ENCODE measurements at places on chromosomes 2 and 18. TPM values are rescaled to one million over a fixed set of nuclear protein-coding genes. Genes with fewer than 3 reads are reported as not detected.

Gene ABCG5
- not detected for total RNA-seq

DNA sequence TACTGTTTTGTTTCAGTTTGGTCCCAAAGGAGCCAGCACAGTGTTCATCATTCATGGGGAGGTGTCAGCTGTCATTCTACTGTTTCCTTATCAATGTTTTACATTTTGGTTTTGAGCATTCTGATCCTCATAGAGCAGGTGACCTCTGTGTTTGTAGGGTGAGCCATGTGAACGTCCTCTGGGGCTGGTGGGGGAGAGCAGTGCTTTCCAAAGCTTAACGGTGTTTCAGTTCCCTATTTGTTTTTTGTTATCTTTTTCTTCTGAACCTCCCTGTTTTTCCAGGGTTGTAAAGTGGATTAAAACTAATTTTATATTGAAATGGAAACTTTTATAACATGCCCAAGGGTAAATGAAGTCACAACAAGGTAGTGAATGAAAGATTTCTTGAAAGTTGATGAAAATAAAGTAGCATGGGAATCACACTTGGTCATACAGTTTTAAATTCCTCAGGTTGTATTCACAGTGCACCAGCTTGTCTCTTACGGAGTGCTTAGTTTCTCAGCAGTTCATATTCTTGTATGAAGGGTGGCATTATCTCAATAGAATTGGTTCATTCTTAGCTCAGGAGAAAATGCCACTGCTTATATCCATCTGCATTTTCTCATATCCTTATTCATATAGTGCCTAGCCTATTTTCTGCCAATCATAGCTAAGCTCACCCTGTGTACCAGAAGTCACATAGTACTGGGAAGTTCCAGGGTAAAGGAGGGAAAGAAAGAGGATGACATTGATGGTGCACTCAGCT, 54.5 kb downstream of the MAP4K4 start:
- H3K4me3 ChIP-seq: no peak overlapping the region
- no peaks in the 10 kb centered on the region for H3K27me3 ChIP-seq
- H3K4me1 ChIP-seq: peaks cover 39% of the 10 kb centered on the region
- H3K27ac ChIP-seq: no peak overlapping the region

DNA sequence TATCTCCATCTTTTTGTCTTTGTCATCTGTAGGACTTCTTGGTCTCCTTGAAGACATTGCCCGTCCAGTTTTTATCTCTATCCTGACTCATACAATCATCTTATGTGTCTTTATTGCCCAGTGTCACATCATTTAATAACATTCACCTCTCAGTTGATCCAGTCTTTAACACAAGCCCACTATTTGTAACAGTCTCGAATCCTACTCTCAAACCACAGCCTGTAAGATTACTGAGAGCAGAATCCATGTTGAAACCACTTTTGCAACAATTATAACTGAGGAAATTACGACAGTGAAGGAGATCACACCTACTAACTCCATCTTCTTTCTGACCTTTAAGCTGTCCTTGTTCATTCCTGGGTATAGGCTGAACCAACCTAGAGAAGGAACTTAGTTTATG, 1206.0 kb upstream of the ZEB2 start:
- H3K36me3 ChIP-seq: no peaks in the 10 kb centered on the region
- no peak overlapping the region for H3K4me3 ChIP-seq
- DNase-seq: no peak
- H3K27ac ChIP-seq: no peak overlapping the region

DNA sequence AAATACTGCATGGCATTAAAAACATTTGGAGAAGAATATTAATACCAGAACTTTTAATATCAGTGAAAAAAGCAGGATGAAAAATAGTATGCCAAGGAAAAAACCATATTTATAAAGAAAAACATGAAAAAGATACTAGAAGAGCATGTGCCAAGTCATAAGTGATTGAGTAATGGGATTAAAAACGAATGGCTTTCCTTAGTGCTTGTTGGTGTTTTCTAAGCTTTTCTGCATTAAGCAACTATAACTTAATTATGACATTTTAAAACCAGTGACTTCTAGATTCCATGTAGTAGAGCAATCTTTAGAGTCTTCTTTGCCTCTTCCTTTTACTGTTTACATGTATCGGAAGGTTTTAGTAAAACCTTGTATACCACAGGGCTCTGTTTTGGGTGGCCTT, 6.6 kb downstream of the MAPRE3 start:
- no peaks in the 10 kb centered on the region for H3K36me3 ChIP-seq
- H3K27ac ChIP-seq: no peak overlapping the region
- peaks cover 6% of the 10 kb centered on the region for H3K27me3 ChIP-seq
- H3K4me3 ChIP-seq: no peak overlapping the region
- no peaks in the 10 kb centered on the region for H3K4me1 ChIP-seq
- DNase-seq: no peak

Gene ALK
- not detected for total RNA-seq

DNA sequence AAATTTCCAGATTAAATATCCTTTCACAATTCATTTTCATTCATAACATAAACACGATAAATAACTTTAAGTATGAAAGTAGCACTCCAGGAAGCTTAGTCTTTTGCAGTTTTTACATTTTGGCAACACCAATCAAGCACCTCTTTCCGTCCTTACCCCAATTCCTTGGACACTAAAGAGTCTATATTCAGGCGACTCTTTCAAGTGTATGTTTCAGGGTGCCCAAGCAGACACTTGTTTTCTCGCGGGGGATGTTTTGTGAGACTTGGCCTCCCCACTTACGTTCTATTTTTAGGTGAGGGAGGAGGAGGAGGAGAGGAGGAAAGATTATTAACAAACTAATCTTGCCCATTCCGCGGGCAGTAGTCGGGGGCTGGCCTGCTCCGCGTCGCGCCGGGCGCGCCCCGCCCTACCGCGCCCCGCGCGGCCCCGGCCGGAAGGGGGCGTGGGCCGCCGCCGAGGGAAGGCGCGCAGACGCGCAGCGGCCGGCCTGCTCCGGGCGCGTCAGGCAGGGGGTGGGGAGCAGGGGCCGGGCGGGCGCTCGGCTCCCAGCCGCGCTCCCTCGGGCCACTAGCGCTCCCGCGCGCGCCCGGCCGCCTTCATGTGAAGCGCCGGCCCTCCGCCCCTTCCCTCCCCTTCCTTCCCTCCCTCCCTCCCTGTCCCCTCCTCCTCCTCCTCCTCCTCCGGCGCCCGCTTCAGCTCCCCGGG, at the start of gene ITPRID2:
ITPRID2 (plus strand) TSS at position 473 of the 708 bp plus-strand sequence. CDS start 337 bp downstream, outside the sequence.
- no peaks in the 10 kb centered on the region for H3K27me3 ChIP-seq
- peak; percentile 87 for DNase-seq
- H3K4me3 ChIP-seq: peak within 1 kb of the TSS; percentile 95
- H3K36me3 ChIP-seq: no peaks in the 10 kb centered on the region
- peak within 1 kb of the TSS; percentile 86 for H3K27ac ChIP-seq
- peaks cover 38% of the 10 kb centered on the region for H3K4me1 ChIP-seq

Gene RBM43
- total RNA-seq: 6.5 TPM

DNA sequence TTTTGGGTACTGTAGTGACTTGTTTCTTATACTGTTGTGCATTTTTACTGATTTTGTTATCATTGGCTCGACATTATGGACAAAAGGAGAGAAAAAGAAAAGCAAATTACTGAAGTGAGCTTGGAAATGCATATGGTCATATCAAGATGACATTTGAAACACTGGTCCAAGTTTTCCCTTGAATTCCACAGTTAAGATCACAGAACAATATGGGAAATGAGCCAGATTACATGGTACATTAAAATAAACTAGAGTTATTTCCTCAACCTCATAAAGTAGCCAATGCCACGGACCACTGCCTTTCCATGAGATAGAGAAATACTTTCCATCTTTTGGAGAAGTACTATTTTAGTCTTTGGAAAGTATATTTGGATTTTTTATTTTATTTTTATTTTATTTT, 62.0 kb upstream of the SGPP2 start:
- no peak overlapping the region for H3K27ac ChIP-seq
- H3K4me3 ChIP-seq: no peak overlapping the region
- H3K4me1 ChIP-seq: peaks cover 20% of the 10 kb centered on the region
- no peaks in the 10 kb centered on the region for H3K36me3 ChIP-seq
- H3K27me3 ChIP-seq: no peaks in the 10 kb centered on the region

Gene LCT
- total RNA-seq: 0.07 TPM

Gene ERFE
- 1.2 TPM for total RNA-seq

GRCh38 chr2:197096649-197097048, 170.1 kb upstream of the PGAP1 start:
- H3K27ac ChIP-seq: no peak overlapping the region
- no peaks in the 10 kb centered on the region for H3K36me3 ChIP-seq
- no peak for DNase-seq

GRCh38 chr18:75083131-75083530, 125.8 kb downstream of the PTGR3 start:
- no peaks in the 10 kb centered on the region for H3K4me1 ChIP-seq
- no peak overlapping the region for H3K4me3 ChIP-seq
- H3K27me3 ChIP-seq: no peaks in the 10 kb centered on the region
- no peak overlapping the region for H3K27ac ChIP-seq

Gene TFCP2L1
- not detected for total RNA-seq

GRCh38 chr2:24471662-24472061, 19.4 kb upstream of the NCOA1 start:
- no peak overlapping the region for H3K4me3 ChIP-seq
- no peaks in the 10 kb centered on the region for H3K36me3 ChIP-seq
- no peaks in the 10 kb centered on the region for H3K4me1 ChIP-seq
- no peak overlapping the region for H3K27ac ChIP-seq
- DNase-seq: no peak

Gene TBR1
- 0.09 TPM for total RNA-seq

- no peaks in the 10 kb centered on the region for H3K27me3 ChIP-seq
- peaks cover 32% of the 10 kb centered on the region for H3K4me1 ChIP-seq
- no peak overlapping the region for H3K4me3 ChIP-seq
- H3K27ac ChIP-seq: no peak overlapping the region
These were observed 191.9 kb downstream of the SPP2 start for GRCh38 chr2:234242459-234242836.

GRCh38 chr18:47992266-47992665, 61.8 kb upstream of the SMAD2 start:
- no peak overlapping the region for H3K4me3 ChIP-seq
- no peak overlapping the region for H3K27ac ChIP-seq
- no peak for DNase-seq
- H3K4me1 ChIP-seq: no peaks in the 10 kb centered on the region
- H3K27me3 ChIP-seq: no peaks in the 10 kb centered on the region

DNA sequence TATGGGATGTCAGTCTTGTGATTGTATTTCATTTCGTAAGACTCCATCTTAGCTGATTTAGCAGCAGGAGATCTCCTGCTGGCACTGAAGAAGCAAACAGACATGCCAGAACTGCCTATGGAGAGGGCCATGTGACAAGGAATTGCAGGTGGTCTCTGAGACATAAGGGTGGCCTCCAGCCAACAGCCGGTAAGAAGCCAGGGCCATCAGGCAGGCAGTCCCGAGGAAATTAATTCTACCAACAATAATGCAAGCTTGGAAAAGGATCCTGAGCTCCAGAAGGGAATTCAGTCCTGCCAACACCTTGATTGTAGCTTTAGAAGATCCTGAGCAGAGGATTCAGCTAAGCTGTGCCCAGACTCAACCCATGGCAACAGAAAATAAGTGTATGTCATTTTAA, 87.1 kb upstream of the DNAJC10 start:
- H3K36me3 ChIP-seq: no peaks in the 10 kb centered on the region
- no peak overlapping the region for H3K4me3 ChIP-seq
- H3K4me1 ChIP-seq: no peaks in the 10 kb centered on the region

DNA sequence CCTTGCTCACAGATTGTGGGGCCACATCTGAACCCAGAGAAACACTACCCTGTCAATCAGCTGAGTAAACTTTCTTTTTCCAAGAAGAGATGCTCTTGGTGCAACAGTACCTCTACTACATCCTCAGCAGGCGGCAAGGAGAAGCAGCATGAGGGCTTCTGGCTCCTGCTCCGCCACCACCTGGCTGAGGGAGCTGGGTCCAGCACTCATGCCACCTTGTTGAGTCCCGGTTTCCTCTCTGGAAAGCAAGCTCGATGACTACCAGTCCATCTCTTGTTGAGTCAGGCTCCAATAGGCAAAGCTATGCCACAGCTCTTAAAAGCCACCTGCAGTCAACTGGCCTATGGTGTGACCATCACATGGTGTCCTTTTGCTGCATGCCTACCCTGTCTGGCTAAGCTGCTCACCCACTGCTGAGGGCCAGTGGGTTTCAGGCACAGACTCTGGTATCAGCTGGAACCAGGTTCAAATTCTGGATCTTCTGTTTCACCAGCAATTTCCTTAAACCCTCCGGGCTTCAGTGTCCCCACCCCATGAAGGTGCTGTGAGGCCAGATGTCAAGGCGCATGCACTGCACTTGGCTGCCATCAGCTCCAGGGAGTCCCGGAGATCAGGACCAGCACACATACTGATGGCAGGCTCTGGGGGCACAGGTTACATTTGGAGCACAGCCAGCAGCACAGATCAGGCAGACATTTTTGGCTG, 42.5 kb upstream of the ACAA2 start:
- no peak overlapping the region for H3K4me3 ChIP-seq
- H3K27ac ChIP-seq: no peak overlapping the region
- H3K27me3 ChIP-seq: no peaks in the 10 kb centered on the region
- peaks cover 5% of the 10 kb centered on the region for H3K4me1 ChIP-seq
- DNase-seq: no peak

DNA sequence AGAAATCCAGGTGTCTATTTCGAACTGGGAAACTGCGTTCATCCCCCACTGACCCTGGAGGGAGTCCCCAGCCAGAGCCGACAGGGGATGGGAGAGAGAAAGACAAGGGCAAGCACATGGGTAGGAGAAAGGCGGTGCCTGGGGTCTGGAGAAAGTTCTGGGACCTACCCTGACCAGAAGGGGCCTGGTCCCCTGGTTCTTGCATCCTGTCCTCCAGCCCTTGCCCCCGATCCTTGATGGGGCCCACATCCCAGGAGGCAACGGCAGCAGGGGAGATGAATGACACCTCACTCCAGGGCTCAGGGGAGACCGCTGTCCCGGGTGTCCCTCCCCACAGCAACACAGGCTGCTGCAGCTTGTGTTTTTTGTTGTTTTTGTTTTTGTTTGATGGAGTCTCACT, 4.9 kb downstream of the ADCY3 start:
- H3K27ac ChIP-seq: no peak overlapping the region
- H3K4me3 ChIP-seq: no peak overlapping the region
- H3K36me3 ChIP-seq: no peaks in the 10 kb centered on the region
- no peak for DNase-seq
- H3K27me3 ChIP-seq: no peaks in the 10 kb centered on the region

DNA sequence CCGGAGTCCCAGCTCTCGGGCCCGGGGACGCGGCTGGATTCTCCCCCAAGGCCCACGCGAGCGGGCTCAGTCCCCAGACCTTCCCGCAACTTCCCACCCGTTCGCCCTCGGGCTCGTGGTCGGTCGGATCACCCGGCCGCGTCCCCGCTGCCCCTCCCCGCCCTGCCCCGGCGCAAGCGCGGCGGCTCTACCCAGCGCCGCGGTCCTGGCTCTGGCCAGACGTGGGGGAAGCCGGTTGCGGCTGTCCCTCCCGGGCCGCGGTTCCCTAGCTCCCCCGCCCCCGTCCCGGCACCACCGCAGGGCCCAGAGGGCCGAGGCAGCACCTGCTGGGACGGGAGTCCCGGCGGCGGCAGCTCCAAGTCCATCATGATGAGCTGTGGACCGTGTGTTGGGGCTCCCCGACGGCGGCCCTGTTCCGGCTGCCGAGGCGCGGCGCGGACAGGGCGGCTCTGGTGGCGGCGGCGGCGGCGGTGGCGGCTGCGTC, 276 bp downstream of the NFE2L2 start:
- peak overlapping the region; percentile 79 for H3K4me3 ChIP-seq
- H3K36me3 ChIP-seq: no peaks in the 10 kb centered on the region
- H3K27me3 ChIP-seq: no peaks in the 10 kb centered on the region
- DNase-seq: no peak
- H3K4me1 ChIP-seq: peaks cover 27% of the 10 kb centered on the region

Gene HRH4
- not detected for total RNA-seq

- no peaks in the 10 kb centered on the region for H3K36me3 ChIP-seq
- no peaks in the 10 kb centered on the region for H3K27me3 ChIP-seq
- H3K4me1 ChIP-seq: peaks cover 46% of the 10 kb centered on the region
- no peak for DNase-seq
- H3K4me3 ChIP-seq: no peak overlapping the region
- no peak overlapping the region for H3K27ac ChIP-seq
These were observed 199.4 kb downstream of the NEDD4L start for GRCh38 chr18:58243401-58243800.
